Urinary bladder (tissue), 4 donors: ENCODE measurements at places on chromosomes 16 and 17. TPM values are rescaled to one million over a fixed set of nuclear protein-coding genes. Genes with fewer than 3 reads are reported as not detected.

Gene DUS1L
- 67.5 TPM for polyA plus RNA-seq

Gene RMI2
- 2.2 TPM for polyA plus RNA-seq

Gene ACE
- 6.2 TPM for polyA plus RNA-seq

Gene AARSD1
- 36.2 TPM for polyA plus RNA-seq

Gene SPEM2
- not detected for polyA plus RNA-seq

Gene SLFN12
- polyA plus RNA-seq = 1.7 TPM

Gene DNAI2
- 0.05 TPM for polyA plus RNA-seq

Gene LITAF
- polyA plus RNA-seq = 120 TPM

Gene MRPL58
- polyA plus RNA-seq = 38.7 TPM

Gene SPATA22
- polyA plus RNA-seq = 0.23 TPM

Gene SEZ6L2
- 1.5 TPM for polyA plus RNA-seq

Gene CES3
- polyA plus RNA-seq = 0.19 TPM

Gene AXIN2
- 25.4 TPM for polyA plus RNA-seq

Gene CLEC19A
- not detected for polyA plus RNA-seq

Gene KRT20
- 2.2 TPM for polyA plus RNA-seq

Gene C17orf100
- polyA plus RNA-seq = 3.0 TPM

Gene TEX19
- polyA plus RNA-seq = not detected

Gene SCN4A
- polyA plus RNA-seq = 0.65 TPM

Gene PRKCB
- polyA plus RNA-seq = 8.9 TPM

Gene SEC14L5
- 0.48 TPM for polyA plus RNA-seq

Gene SPIRE2
- polyA plus RNA-seq = 6.4 TPM

Gene STARD3
- 69.4 TPM for polyA plus RNA-seq

Gene ASIC2
- 0.09 TPM for polyA plus RNA-seq

Gene EVPL
- polyA plus RNA-seq = 9.0 TPM

Gene MTSS2
- polyA plus RNA-seq = 82.0 TPM
